Right renal cortex interstitium (tissue), 3 donors: ENCODE measurements at places on chromosomes 5 and 9. TPM values are rescaled to one million over a fixed set of nuclear protein-coding genes. Genes with fewer than 3 reads are reported as not detected.

OLFM1 gene
- polyA plus RNA-seq: 5.7 TPM

SH2D3C gene
- polyA plus RNA-seq: 15.1 TPM

CDH6 gene
- polyA plus RNA-seq: 66.1 TPM

GRCh38 chr5:156589946-156590216 is 260.2 kb upstream of the PPP1R2B start:
- no peak for DNase-seq

DNA sequence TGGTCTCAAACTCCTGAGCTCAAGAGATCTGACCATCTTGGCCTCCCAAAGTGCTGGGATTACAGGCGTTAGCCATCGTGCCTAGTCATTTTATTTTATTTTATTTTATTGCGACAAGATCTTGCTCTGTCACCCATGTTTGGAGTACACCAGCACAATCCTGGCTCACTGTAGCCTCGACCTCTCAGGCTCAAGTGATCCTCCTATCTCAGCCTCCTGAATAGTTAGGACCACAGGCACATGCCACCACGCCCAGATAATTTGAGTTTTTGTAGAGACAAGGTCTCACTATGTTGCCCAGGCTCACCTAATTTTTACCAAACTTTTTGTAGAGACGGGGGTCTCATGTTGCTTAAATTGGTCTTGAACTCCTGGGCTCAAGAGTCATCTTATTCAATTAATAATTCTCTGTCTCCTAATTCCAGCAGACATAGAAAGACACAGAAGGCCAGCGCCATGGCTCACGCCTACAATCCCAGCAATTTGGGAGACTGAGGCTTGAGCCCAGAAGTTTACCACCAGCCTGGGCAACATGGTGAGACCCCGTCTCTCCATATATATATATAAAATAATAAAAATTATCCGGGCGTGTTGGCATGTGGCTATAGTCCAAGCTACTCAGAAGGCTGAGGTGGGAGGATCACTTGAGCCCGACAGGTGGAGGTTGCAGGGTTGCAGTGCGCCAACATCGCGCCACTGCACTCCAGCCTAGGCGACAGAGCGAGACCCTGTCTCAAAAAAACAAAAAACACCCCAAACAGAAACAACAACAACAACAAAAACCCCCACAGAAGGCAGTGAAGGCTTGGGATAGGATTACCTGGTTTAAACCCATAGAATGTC is 1.0 kb upstream of the UBAP1 start:
- DNase-seq: no peak

DNA sequence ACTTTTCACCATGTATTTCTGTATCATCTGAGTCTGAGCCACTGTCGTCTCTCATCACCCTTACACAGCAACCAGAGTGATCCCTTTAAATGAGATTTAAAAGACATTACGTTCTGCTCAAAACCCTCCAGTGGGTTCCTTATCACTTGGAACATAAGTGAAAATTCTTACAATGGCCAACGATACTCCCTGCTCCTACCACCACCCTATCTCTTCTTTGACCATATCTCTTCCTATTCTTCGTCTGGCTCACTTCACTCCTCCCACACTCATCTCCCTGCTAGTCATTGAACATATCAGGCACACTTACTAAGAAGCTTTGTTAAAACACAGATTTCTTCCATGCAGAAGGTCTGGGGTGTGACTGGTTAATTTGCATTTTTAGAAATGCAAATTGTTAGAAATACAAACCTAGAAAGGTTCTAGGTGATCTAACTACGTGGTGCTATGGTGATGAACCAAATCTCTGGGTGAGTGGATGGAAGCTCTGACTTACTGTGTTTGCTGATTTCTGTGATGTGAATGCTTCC is 166.6 kb upstream of the CD180 start:
- DNase-seq: no peak
